ENCODE measurements at places on chromosomes 11 and 22.
A peak's percentile ranks its signal among the peaks of the same experiment; 100 is the strongest.

DNA sequence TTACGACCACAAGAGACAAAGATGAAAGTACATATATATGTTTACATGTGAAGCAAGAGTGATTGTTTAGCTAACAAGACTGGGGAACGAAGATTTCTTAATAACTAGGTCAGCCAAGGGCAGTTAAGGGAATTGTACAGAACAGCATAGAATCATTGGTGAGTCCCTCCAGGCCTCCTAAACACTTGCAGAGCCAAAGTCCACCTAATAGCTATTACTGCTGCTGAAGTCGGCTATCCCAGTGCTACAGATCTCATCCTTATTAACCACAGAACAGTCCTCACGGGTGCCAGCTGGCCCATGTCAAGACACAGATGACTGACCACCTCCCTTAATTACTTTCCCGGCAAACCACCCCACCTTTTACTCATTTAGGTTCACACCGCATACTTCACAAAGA, 68.5 kb upstream of the OPCML start:
- DNase-seq = no peak

DNA sequence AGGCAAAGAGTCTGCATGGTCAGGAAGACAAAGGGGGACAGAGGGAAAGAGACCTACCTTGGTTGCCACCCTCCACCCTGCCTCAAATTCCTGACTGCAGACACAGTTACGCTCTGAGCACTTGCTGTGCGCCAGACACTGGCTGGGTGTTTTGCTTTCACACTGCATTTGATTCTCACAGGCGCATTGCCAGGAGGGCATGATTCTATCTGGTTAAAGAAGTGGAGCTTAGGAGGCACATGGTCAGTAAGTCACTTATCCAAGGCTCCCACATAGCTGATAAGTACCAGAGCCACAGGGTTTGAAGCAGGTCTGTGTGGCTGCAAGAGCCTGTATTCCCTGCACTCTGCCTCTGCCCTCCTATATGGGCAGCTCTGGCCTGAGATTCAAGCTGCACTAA, 103.9 kb downstream of the TIMP3 start:
- no peak for DNase-seq

GRCh38 chr11:36540998-36541397, 26.8 kb upstream of the RAG1 start:
- DNase-seq = peak; percentile 8

GRCh38 chr11:34154059-34154875, 48.8 kb downstream of the NAT10 start:
- no peak for DNase-seq

DNA sequence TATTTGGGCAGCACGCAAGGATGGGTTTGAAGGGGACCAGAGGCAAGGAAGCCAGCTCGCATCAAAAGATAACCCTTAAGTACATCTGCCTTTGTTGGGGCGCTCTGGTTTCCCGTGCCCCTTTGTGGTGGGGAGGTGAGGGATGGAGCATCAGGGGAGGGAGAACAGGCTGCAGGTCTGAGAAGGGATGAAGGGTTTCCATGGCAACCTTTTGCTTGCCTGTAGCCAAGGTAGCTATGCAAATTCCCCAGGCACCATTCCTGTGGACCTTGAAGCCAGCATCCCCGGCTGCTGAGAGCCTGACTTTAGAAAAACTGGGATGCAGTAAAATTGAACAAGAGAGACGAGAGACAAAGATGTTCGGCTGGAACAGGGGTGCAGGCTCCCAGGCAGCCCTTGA, 75.7 kb downstream of the SEZ6L start:
- no peak for DNase-seq

GRCh38 chr22:48901324-48901723, 926.3 kb downstream of the BRD1 start:
- DNase-seq = no peak

DNA sequence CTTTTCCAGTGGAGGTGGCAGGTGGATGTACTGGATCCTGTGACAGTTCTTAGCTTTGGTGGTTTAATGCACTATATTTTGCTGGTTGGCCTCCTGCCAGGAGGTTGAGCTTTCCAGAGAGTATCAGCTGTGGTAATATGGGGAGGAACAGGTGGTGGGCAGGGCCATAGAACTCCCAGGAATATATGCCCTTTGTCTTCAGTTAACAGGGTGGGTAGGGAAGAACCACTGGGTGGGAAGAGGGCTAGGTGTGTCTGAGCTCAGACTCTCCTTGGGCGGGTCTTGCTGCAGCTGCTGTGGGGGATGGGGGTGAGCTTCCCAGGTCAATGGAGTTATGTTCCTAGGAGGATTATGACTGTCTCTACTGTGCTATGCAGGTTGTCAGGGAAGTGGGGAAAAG, 203.8 kb downstream of the DLG2 start:
- DNase-seq = no peak

DNA sequence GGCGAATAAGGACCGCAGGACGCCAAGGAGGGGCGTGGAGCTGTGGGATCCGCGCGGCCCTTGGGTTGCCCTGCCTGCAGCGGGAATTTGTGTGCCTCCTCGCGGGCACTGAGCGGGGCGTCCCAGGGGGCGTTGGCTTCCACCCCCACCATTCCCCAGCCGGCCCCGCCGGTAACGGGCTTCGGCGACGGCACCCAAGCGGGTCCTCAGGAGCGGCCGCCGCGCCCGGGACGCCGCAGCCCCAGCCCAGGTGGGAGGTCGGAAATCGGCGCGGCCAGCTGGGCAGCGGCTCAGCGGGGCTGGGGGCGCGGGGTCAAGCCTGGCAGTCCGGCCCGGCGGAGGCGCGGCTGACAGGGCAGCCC, 320 bp downstream of the CLTCL1 start:
- peak; percentile 11 for DNase-seq

- DNase-seq = no peak
Measured at GRCh38 chr11:9600166-9600565, 26.7 kb downstream of the WEE1 start.

DNA sequence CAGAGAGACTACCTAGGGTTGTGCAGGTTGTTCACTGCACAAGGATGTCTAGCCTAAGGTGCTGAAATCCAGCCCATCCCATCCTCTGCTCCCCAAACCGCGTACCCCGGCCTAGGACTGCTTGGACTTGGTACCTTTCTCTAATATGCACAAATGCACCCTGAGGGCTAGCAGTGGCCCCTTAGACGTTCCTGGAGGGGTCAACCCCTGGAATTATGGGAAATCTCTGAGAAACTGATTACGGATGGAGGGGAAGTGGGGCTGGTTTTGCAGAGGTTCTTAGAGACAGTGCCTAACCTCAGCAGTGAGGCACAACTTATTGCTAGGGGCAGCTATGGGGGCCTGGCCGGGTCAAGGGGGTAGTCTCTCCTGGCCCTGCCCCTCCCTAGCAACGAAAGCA, 2.5 kb downstream of the C11orf68 start:
- DNase-seq = no peak

DNA sequence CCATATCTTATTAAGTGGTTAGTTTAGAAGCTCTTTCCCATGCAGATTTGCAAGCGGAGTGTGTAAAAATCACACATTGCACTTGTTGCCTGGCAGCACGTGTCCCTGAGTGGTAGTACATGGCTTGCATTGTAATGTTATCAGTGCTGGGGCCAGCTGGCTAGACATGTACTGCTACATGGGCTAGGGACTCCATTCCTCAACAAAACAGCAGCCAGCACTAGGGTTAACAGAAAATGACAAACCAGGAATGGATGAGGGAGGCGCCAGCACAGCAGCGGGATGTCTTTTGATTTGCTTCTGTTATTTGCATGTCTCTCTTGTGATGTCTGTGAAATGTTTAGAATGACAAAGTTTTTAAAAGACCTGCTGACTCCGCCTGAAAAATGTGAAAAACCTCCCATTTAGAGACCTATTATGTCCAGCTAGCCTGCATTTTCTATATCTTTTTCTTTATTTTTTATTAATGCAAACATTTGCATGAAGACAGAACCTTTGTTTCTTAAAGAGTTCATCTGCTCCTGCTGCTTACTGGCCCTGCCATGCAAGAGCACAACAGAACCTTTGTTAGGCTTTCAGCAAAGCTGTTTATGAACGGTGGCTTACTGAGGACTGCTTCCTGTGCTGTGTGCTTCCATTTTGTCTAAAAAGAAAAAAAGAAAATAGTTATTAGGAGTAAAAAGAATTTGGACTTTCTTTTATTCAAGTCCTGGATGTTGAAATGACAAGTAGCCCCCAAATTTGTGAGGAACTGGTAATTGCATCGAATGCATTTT, 40.7 kb downstream of the CSTPP1 start:
- no peak for DNase-seq

DNA sequence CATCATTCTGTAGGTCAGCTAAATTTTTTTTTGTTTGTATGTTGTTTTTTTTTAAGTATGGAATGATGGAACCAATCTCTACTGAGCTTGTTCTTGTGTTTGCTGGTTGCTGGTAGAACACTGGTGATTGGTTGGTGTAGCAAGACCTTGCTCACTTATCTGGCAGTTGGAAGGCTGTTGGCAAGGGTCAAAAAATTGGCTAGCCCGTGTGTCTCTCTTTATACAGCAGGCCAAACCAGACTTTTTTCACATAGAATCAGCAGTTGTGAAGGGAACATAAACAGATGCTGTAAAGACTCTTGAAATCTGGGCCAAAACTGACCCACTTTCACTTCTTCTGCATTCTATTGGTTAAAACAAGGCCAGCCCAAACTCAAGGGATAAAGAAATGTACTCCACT, 2026.5 kb downstream of the LRRC4C start:
- DNase-seq = no peak

DNA sequence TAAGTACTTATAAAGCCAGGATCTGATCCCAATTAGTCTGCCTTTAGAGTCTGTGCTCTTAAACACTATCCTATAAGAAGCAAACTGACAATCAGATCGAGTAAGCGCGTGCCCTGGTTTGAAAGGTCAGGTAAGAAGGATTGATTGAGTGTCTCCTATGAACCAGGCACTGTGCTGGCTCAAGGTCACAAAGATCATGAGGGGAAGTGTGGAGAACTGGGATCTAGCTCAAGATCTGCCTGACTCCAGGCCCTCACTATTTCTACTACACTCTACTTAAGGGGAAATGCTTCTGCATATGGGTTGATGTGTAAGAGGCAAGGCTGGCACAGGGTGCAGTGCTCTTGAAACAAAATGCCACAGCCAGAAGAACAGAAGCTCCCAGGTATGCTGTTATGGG, 77.0 kb downstream of the ME3 start:
- no peak for DNase-seq

DNA sequence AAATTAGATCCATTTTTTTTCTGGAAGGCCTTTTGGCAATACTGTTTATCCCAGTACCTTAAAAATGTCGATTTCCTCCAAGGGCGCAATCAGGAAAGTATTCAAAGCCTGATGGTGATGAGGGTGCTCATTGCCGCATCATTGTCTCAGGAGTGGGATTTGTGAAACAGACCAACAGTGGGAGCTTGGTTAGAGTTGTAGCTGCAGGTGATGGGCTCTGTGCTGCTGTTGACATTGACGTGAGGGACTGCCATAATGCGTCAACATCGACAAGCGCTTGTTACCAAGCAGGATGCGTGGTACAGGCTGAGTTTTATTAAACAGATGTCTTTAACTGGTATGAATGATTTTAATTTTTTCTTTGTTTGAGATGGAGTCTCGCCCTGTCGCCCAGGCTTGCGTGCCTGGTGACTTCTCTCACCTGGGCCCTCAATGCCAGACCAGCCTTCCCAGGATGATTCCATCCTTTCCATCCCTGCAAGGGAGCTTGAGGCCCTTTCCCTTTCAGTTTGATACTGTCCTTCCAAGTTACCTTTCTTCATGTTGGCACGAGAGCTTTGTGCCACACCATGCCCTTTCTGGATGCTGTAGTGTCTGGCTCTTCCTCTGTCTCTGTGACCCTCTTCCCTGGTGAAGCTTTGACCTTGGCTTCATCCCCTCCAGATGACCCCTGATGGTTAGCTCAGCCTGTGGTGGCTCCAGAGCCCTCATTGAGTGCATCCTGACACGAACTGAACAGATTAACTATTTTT, 10.6 kb downstream of the MED15 start:
- DNase-seq = no peak

GRCh38 chr11:128324051-128324481, 263.3 kb downstream of the ETS1 start:
- DNase-seq = peak; percentile 63

- DNase-seq = no peak
Measured at GRCh38 chr11:131301306-131301705, 69.1 kb upstream of the NTM start.

DNA sequence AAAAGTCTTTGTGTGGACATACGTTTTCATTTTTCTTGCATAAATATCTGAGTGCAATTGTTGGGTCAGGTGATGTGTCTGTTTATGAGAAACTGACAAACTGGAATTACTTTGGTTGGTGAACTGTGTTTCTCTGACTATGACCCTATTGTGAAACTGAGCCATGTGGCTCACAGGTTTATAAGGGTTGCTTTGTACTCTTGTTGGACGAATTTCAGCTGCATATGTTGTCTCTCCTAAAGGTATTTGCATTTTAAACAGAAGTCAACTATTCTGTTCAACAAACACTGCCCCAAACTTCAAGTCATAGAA, 34.4 kb upstream of the RASD2 start:
- DNase-seq = no peak

DNA sequence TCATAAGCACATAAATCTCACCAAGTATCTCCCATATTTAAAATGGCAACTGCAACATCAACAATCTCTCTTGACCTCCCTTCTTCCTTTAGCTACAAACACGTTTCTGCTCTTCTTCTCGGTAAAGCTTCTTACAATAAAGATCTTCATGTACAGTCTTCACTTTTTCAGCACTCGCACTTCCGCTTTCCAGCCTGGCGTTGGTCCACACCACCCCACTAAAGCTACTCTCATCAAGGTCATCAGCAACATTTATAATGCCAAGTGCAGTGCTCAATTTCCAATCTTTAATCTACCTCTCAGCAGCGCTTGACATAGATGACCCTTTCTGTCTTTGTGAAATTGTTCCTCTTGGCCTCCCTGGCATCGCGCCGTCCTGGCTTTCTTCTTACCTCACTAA, 33.6 kb downstream of the NTM start:
- DNase-seq = no peak

Data from stimulated activated CD8-positive, alpha-beta memory T cell treated with anti-CD3 and anti-CD28 coated beads, Interleukin-2, amount 100 ng/mL, for 48 hours (primary cell).